ENCODE measurements at places on chromosomes 6 and 20. TPM values are rescaled to one million over a fixed set of nuclear protein-coding genes. Genes with fewer than 3 reads are reported as not detected.

DEFB132 gene
- 0.29 TPM for total RNA-seq

GRCh38 chr6:153449279-153449678 lies 318.2 kb upstream of the RGS17 start:
- no peak for DNase-seq

DNA sequence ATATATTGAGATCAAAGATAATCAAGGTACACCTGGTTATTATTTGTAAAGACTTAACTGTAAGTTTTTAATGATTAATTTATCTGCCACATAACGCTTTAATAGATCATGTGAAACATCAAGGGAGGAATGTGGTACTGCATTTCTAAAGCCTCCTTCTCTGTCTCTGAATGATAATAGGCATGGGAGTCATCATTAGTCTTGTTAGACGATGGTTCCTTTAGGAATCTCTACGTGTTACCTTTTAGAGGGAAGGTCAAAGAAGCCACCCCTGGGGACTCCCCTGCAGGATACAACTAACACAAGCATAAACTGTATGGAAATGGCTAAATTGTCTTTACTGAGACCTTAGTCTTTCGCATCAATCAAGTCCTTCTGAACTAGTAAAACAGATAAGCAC lies 173.6 kb upstream of the MCHR2 start:
- no peak for DNase-seq

JPH2 gene
- 16.4 TPM for total RNA-seq

- DNase-seq, result no peak
Measured at GRCh38 chr6:2558098-2558680, 192.5 kb downstream of the MYLK4 start.

Data from breast epithelium (tissue), 4 donors.